Stimulated activated CD8-positive, alpha-beta memory T cell treated with anti-CD3 and anti-CD28 coated beads, Interleukin-4, amount 100 ng/mL, for 48 hours (primary cell): ENCODE measurements at places on chromosomes 5 and 9.

DNA sequence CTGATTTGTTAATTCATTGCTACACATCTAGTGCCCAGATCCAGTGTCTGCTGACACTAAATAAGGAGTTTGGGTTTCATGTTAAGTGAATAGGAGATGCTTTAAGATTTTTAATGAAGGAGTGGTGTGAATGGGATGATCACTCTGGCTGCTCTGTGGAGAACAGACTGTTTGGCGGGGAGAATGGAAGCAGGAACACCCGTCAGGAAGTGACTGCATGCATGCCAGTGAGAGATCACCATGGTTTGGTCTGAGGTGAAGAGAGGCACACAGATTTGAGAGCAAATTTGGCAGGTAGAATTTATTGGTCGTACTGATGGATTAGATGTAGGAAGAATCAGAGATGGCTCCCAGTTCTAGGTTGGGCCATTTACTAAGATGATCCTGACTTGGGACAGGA, 19.8 kb downstream of the ATP6V0E1 start:
- no peak for DNase-seq

- DNase-seq, result peak; percentile 79
Measured at GRCh38 chr9:125126019-125126746, 17.1 kb downstream of the SCAI start.

- DNase-seq, result no peak
Measured at GRCh38 chr9:124215368-124215910, 42.3 kb upstream of the NEK6 start.

GRCh38 chr5:126369995-126370731, 53.0 kb upstream of the GRAMD2B start:
- no peak for DNase-seq

DNA sequence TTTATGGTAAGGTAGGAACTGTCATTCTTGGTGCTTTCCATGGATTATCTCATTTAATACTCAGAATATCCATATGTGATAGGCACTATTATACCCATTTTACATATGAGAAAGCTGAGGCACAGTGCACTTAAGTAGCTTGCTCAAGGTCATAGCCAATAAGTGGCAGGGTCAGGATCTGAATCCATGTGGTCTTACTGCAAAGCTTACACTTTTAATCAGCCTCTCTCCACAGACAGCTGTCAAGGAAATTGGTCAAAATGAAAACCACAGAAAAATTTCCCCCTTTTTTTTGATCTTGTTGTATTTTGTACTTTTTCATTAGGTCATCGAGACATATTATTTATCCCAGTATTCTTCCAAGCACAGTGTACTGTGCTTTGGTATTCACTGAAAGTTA, 78.5 kb downstream of the ERCC6L2 start:
- no peak for DNase-seq

DNA sequence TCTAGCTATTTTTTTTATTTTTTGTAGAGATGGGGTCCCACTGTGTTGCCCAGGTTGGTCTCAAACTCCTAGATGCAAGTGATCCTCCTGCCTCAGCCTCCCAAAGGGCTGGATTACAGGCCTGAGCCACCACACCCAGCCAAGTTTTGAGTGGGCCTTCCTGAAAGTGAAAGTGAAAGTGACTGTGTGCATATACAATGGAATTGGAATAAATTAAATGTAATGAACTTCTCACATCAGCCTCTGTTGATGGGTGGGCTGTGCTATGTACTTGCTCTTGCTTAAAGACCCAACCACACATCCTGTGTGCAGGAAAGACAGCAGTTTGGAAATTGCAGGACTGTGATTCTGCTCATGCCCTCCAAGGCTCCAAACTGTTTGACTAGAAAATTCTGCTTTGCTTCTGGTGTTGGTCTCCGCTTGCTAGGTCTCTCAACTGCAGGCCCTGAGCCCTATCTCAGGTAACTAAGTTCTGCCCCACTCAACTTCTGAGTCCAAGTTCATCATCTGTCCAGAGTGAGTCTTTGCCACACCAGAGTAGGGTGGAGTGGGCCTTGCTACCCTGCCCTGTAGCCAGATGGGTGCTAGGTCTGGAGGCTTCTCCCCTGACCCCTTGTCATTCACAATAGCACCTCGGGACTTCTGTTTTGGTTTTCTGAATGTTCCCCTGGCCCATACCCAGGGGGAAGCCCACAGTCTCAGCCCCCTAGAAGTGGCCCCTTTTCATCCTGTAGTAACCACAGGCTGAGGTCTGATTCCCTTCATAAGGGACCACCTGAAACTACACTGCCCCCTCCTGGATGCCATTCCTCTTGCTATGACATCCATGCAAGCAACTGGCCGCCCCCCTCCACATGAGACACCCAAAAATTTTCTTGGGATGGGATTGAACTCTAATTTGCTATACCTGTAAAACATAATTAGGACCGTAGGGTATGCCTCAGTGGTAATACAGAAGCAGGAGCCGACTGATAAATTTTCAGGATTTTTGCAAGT, 36.5 kb upstream of the RAD23B start:
- DNase-seq, result no peak

DNA sequence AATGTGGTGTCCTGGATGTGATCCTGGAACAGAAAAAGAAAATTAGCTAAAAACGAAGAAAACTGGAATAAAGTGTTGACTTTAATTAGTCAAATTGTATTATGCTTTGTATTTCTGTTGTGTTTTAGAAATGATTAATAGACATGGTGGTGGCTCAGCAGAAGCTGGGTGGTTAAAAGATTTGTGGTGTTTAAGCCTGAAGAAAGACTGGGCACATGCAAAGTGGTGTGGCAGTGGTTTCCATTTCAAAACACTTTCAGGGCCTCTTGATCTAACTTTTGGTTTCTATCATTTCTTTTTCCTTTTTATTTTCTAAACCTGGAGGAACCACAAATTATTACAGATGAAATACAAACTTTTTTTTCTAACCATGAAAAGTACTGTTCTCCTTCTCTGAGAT, 44.1 kb downstream of the ADGRV1 start:
- no peak for DNase-seq

DNA sequence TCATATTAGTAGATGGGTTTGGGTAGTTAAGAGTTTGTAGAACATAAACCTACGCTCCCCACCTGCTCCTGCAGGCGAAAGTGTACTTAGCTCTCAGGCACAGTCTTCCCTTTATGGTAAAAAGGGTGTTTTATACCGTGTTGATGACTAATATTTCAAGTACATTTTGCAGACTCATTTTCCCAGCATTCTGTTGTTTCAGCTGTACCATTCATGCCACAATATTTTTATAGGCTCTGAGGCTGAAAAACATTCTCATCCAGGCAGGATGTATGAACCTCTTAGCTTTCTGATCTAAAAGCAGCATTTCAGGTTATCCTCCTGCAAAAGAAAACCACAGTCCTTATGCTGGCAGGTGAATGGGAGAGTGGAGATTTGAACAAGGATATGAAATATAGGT, 231.4 kb downstream of the NR2F1-AS1 start:
- DNase-seq, result no peak

DNA sequence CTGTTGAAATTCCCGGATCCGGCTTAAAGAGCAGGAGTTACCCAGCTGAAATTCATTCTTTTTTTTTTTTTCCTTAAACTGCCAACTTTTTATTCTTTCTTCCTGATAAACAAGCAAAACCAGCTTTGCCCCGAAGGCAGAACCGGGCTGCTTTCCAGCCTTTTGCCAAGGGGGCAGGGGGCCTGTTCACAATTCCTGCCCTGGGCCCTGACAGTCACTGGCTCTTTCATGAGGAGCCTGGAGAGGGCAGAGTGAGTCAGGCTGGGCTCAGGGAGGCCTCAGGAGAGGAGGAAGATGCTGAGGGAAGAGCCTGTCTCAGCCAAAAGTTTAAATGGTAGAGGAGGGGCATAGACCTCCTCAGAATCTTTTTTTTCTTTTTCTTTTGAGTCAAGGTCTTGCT, 4.8 kb downstream of the GLIPR2 start:
- DNase-seq, result no peak

DNA sequence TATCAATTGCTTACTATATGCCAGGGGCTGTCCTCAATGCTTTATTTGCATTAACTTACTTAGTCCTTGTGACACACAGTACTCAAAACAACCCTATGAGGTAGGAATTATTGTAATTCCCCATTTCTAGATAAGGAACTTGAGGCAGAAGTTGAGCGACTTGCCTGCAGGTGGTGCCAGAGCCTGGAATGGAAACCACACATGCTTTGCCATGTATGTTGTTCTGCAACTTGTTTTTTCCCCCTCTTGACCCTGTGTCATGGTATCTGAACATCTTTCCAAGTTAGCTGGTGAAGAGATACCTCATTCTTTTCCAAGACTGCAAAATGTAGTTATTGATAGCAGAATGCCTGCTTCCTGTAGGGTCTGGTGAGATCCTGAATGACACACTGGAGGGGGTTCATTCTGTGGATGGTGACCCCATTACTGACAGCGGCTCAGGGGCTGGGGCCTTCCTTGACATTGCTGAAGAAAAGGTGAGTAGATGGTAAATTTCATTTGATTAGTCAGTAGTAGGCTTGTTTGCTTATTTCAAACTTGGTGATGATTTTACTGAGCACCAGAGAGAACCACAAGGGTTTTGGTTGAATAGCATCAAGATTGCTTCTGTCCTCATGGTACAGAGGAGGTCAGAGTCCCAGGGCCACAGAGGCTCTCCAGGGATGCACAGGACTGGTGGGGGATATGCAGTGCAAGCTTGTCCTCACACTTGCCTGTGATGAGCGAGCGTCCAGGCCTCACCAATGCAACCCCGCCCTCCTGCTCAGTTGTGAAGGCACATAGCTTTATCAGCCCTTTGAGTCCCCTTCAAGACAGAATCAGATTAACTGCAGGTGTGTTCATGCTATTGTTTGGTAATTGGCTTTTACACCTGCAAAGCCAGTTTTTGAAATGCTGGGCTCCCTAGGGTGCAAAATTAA, 57.0 kb downstream of the COL15A1 start:
- DNase-seq, result peak; percentile 53

GRCh38 chr5:115097236-115097635, 72.5 kb downstream of the TRIM36 start:
- DNase-seq, result no peak

GRCh38 chr5:56457887-56458812, 225.0 kb upstream of the ANKRD55 start:
- DNase-seq, result no peak

DNA sequence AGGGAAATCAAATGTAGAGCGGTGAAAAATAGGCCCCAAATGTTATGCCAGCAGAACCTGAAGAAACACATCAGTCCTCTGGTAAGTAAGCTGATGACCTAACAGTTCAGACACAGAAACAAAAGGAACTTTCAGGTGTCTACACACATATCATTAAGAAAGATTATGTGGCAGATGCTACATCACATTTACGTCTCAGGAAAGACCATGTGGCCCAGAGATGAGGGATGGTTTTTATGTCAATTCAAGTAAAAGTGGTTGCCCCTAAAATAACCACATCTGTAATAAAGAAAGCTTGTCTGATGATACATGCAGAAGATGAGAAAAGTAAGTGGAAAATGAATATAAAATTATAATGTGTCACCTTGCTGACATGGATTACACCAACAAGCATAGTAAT, 31.4 kb downstream of the GNAQ start:
- DNase-seq, result no peak

DNA sequence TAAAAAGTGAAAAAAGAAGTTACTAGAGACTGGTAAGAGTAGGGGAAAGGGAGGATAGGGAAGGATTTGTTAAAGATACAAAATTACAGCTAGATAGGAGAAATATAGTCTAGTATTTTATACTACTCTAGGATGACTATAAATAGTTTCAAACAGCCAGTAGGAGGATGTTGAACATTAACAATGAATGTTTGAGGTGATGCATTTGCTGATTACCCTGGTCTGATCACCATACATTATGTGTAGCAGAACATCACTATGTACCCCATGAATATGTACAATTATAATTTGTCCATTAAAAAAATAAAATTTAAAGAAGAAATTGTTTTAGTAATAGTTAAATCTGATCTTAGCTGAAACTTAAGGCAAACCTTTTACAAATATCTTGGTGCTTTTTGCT, 302.6 kb downstream of the ARHGAP26 start:
- DNase-seq, result no peak

DNA sequence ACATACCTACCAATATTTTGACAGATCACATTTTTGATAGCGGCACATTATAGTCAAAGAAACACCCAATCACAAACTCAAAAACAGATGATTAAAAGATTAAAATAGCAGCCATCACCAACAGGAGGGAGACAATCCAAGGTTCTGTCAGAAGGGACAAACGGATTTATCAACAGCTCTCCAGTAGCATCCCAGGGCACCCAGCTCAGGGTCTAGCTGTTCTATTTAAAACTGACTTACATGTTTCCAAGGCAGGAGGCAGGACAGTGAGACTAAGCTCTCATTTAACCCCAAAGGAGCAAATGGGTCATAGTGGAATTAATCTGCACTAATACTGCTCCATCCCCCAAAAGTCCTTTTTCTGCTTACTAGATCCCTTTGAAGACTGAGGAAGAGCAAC, 3.2 kb downstream of the AGTPBP1 start:
- no peak for DNase-seq

GRCh38 chr5:6820851-6821479, 107.7 kb downstream of the TENT4A start:
- DNase-seq, result peak; percentile 78

DNA sequence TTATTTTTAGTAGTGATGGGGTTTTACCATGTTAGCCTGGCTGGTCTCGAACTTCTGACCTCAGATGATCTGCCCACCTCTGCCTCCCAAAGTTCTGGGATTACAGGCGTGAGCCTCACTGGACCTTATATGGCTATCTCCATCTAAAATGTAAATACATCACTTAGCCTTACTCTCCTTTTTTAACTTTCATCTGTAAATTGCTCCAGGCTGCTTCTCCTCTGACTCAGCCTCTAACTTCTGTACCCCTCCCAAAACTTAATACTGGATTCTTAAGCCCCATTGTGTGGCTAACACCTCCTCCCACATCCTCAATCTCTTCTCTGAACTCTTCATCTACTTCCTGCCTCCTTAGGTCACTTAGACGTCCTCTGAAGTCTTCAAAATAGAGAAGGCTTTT, 4.0 kb downstream of the SNX30 start:
- DNase-seq, result peak; percentile 53

DNA sequence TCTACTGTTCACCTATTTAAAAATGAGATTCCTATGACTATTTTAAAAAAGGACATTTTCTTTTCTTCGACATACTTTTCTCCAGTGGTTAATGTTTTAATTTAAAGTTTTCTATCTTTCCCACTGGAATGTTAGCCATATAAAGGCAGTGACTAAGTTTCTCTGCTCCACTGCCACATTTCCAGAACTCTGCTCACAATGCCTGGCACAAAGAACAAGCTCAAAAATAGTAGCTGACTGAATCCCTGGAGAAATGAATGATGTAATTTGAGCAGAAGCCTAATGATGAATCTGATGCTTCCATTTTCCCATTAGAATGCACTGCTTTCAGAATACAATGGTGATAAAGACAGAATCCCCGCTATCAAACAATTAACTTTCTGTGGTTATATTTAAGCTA, 817.8 kb downstream of the MTRR start:
- DNase-seq, result no peak

GRCh38 chr5:40681363-40682153, 1.8 kb downstream of the PTGER4 start:
- DNase-seq, result peak; percentile 62

GRCh38 chr9:107484117-107484723, 5.3 kb downstream of the KLF4 start:
- no peak for DNase-seq
